ENCODE measurements at places on chromosomes 3 and 15. TPM values are rescaled to one million over a fixed set of nuclear protein-coding genes. Genes with fewer than 3 reads are reported as not detected.

The FAM81A gene
- 2.6 TPM for total RNA-seq

The C3orf70 gene
- 1.1 TPM for total RNA-seq

The KIF15 gene
- 17.1 TPM for total RNA-seq

The PTX3 gene
- 216 TPM for total RNA-seq

The UBAP1L gene
- total RNA-seq: 3.8 TPM

Measured in fibroblast of the aortic adventitia (primary cell).